Naive thymus-derived CD8-positive, alpha-beta T cell (primary cell): ENCODE measurements at places on chromosomes 5 and 9.

GRCh38 chr5:75948438-75948837 is 134.7 kb upstream of the SV2C start:
- DNase-seq = no peak

- no peak for DNase-seq
These were observed 175.1 kb upstream of the CDH10 start for GRCh38 chr5:24819841-24820240.

DNA sequence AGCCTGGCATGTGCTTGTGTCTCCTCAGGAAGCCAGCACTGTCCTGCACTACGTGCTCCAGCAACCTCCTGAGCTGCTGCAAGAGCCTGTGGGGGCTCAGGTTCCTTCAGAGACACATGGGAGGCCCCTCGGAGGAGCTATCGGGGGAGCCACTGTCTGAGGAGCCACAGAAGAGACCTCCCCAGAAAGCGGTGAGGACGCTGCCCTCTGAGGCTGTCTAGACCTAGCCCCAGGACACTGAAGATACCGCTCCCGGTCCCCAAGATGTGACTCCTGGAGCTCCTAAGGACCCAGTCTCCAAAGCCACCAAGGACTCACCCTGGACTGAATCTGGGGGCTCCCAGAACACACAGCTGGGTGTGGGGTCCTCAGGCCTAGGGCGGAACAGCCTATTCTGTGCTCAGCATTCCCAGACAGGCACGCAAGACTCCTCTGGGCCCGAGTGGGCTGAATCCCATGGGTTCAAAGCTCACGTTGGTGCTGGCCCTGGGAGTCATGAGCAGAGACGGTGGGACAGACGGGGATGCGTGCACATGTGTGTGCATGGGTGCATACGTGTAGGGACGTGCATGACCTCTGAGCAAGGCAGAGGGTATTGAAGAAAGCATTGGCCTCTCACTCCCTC is 50.0 kb downstream of the HRH2 start:
- no peak for DNase-seq

DNA sequence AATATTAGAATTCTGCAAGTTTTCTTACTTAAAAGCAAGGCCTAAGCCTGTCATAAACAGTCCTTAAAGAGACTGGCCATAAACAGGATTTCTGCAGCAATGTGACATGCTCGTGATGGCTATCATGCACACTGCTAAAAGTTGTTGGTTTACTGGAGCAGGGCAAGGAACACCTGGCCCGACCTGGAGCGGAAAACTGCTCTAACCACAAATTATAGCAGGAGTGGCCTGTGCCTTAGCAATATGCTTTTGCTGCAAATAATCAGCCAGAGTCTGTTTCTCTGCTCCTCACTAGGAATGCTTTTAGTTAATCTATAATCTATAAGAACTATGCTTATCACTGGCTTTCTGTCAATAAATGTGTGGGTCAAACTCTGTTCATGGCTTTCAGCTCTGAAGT is 322.9 kb upstream of the RPS23 start:
- no peak for DNase-seq

GRCh38 chr5:159891371-159891770 is 24.9 kb upstream of the ADRA1B start:
- DNase-seq = no peak

GRCh38 chr9:94300470-94301301 is 27.8 kb downstream of the NUTM2F start:
- no peak for DNase-seq

GRCh38 chr5:134432677-134433359 is 21.1 kb upstream of the CDKN2AIPNL start:
- no peak for DNase-seq

DNA sequence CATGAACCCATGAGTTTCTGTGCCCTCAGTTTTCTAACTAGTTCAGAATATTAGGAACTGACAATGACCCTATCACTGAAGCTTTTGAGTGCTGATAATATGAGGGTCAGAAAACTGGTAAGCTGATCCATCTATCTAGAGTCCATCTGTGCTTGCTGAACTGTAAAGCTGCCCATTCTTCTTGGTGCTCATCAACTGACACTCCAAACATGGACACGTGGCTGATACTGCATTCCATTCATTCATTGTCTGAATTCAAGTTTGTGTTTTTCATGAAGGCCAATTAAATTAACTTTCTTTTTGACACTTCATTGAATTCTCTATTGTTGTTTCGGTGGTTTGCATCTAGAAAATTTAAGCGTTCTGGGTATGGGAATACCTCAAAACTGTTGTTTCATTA is 17.6 kb downstream of the NREP start:
- no peak for DNase-seq

- no peak for DNase-seq
These were observed 257.8 kb downstream of the AUH start for GRCh38 chr9:91103931-91104330.
